T-helper 1 cell (primary cell): ENCODE measurements at places on chromosomes 2 and 18.

- no peak for DNase-seq
These were observed 23.3 kb downstream of the RMC1 start for GRCh38 chr18:23526501-23527063.

DNA sequence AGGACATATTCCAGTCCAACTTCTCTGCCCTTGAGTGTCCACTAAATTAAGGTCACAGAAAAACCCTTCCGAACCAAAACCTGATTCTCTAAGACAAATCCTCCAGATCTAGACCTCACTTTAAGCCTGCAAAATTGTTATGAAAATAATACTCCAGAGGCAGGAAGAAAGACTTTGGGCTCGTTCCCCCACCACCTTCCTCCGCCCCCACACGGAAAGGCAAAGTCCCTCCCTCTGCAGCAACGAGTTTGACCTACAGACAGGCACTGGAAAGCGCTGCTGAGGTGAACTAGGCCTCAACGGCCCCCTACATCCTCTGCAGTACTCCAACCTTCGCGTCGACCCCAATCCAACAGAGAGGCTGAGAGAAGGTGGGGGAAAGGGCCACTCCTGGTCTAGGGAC is 808 bp downstream of the ATP5MC3 start:
- DNase-seq = peak; percentile 48

- DNase-seq = no peak
These were observed 1225.3 kb downstream of the SUCLG1 start for GRCh38 chr2:83233781-83234180.

DNA sequence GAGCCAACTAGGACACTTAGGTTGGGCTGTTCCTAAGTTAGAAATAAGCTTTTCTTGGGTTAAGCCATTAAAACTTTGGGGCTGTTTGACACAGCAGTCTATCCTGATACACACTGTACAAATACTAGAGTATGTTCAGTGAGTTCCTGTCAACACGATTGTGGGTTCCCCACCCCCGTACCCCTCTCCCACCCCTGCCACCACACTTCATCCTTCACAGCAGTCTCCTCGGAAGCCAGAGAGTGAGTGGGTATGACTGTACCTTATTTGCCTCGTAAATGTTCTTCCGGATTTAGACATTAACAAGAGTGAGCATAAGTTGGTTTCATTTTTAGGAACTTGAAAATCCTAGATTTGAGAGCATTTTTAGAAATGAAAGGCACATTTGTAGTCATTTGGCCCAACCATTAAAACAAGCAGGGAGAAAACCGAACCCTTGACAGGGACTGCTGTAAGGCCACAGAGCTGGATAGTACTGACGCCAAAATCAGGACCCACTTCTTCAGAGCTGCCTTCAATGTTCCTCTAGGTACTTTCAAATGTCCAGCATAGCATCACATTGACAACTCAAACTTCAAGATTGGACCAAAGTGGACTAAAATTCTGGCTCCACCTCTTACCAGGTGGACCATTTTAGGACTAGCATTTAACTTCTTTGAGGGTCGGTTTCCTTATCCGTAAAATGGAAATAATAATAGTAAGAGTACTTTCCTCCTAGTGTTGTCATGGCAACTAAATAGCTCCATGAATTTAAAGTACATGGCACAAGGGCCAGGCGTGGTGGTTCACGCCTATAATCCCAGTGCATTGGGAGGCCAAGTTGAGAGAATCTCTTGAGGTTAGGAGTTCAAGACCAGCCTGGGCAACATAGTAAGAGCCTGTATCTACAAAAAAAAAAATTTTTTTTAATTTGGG is 166.3 kb upstream of the SERTAD2 start:
- DNase-seq = no peak

- DNase-seq = no peak
These were observed 51.7 kb downstream of the MCFD2 start for GRCh38 chr2:46863882-46864281.

GRCh38 chr2:120013597-120014223 is 833 bp downstream of the EPB41L5 start:
- no peak for DNase-seq

DNA sequence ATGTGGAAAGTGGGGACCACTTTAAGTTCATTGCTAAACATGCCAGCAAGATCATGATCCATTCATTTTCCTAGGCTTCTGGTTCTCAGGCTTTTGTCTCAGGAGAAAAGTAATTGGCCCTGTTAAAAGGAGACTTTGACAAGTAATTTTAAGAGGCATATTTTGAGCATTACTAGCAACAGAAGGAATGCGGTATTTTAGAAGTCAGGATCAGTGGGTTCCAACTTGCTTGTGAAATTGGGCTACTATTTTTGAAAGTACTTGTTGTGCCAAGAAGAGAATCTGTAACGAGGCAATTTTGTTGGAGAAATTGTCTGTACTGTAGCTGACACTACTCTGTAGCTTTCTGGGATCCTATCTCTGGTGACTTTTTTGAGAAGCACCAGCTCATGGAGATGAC is 59.4 kb downstream of the CERS6 start:
- DNase-seq = no peak

GRCh38 chr2:69985688-69986087 is 24.3 kb upstream of the ASPRV1 start:
- no peak for DNase-seq
